ENCODE measurements at places on chromosomes 11 and 22.

DNA sequence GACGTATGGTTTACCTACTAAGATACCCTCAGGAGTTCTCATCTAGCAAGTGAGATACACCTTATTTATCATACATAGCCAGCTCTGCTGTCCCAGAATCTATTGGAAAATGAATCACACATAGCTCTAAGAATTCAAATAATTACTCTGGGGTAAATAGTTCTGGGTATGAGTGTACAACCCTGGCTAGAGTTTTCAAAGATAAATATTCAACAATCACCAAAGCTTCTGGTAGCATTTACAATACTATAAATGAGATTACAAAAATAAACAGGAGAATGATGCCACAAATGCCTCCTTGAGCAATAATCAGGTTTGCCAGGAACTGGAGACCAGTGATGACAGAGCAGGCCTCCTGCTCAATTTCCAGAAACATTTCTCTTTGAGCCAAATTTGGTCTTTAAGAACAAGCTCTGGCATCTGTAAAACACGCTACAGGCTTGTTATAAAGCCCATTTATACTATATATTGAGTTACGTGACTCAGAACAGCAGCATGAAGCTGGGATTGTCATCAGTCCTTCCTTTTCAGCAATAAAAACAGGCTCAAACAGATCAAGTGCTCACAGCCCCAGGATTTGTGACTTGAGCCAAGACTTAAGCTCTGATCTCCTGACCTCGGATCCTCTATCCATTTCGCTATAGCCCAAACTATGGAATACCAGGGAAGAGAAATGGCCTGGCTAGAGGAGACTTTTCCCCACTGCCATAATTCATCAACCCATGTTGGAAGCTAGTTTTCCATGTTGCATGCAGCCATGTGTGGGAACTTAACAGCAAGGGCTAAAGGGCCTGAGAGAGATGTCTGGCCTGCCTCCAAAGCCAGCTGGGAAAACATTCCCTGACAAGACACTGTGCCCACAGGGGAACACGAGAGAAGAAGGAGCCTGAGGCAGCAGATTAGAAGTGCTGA lies 19.7 kb downstream of the RAB30 start:
- peak; percentile 73 for DNase-seq

GRCh38 chr11:79830446-79830845 lies 389.6 kb upstream of the TENM4 start:
- DNase-seq: no peak

DNA sequence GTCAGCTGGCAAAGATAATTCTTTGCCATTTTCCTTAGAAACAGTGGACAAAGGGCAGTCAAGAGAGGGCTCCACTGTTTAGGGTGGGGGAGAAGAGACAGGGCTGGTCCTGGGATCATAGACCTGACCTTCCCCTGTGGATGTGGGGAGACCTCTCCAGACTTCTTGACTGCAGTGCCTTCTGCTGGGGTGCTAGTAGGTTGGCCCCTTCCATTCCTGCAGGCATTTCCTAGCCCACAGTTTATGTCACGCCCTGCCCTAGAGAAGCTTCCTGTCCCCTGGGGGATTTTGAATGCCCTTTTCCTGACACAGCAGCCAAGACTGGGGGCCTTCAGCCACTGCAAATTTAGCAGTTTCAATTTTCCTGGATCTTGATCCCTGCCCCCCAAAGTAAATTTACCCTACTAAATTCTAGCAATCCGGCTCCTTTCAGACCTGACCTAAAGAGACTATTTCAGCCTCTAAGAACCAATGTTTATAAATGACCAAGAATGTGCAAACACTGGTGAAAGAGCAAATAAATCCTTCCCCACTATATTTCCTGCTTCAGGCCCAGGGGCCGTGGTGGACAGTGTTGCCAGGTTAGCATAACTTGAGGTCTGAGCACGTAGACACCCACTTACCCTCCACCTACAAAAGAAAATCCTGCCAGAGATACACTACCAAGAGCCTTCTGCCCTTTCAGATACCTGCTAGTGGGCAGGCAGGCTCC lies 58.4 kb downstream of the PPFIBP2 start:
- DNase-seq: no peak

DNA sequence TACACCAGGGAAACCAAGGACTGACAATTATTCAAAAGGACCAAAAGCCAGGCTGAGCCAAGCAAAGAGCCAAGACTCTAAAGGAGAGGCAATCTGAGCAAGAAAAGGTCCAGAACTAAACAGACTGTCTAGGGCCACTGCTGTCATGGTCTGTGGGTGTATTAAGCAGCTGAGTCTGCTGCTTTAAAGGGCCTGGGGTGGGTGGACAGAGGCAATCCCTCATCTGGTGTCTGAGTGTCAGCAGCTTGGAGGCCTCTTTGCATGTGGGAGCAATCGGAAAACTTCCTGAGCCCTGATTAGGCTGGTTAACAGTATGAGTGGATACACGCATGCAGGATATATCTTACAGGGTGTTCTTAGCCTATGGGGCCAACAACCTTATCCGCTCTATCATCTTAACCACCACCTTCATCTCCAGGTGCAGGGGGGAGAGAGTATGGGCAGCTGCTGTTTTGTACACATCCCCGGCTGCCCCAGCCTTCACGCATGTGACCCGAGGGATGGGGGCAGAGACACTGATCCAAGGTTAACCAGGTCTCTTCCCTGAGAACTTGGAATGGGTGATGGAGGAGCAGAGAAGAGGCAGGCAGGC lies 67.5 kb upstream of the TIMP3 start:
- DNase-seq: no peak

DNA sequence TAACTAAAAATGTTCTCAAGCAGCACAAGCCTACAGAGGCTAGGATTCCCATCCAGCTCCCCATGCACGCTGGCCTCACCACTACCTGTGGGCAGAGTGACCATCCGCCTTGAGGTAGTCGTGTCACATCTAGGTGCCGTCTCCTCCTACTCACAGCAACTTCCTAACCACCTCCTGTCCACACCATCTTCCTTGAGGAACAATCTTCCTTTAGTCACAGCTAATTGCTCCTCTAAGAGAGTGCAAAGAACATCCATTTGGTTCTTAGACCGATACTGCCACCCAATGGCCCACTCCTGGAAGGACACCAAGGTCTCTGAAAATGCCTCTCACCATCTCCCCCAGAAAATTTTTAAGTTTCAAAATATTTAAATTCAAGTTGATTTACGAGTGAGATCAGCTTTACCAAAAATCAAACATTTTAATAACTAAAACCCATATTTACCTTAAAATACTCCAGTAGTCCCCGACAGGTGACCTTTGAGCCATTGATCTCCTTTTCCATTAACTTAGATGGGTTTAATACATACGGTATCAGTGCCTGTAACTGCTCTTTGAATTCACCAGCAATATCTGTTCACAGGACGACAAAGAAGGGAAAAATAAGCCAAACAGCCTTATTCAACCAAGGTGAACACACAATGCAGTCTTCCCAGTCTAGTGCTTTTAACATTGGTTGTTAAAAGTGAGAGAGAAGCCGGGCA lies 21.7 kb upstream of the PLAAT3 start:
- DNase-seq: peak; percentile 75

- DNase-seq: no peak
Observed at GRCh38 chr11:111335549-111335948, 37.2 kb downstream of the POU2AF3 start.

All from tongue (tissue), 3 donors.